ENCODE measurements at places on chromosomes 2 and 18. TPM values are rescaled to one million over a fixed set of nuclear protein-coding genes. Genes with fewer than 3 reads are reported as not detected.

The RSAD2 gene
- not detected for total RNA-seq

The OTOS gene
- not detected for total RNA-seq

The CTDP1 gene
- 35.3 TPM for total RNA-seq

The SGO2 gene
- total RNA-seq = 33.2 TPM

The SPATA3 gene
- not detected for total RNA-seq

The TCF23 gene
- total RNA-seq = not detected

The COL6A3 gene
- 3.4 TPM for total RNA-seq

The MC4R gene
- total RNA-seq = not detected

The CTAGE1 gene
- total RNA-seq = not detected

The L3MBTL4 gene
- 2.4 TPM for total RNA-seq

The PID1 gene
- 3.3 TPM for total RNA-seq

The CDH2 gene
- 53.8 TPM for total RNA-seq

The LTBP1 gene
- total RNA-seq = 23.8 TPM

All from H1 (cell line).